Ovary (tissue), 10 donors: ENCODE measurements at places on chromosomes 2 and 18. TPM values are rescaled to one million over a fixed set of nuclear protein-coding genes. Genes with fewer than 3 reads are reported as not detected.

ECEL1 gene
- 46.3 TPM for total RNA-seq

TDRD15 gene
- not detected for total RNA-seq

DOK6 gene
- total RNA-seq = 1.6 TPM

KCTD1 gene
- total RNA-seq = 22.5 TPM

TMEM37 gene
- total RNA-seq = 9.5 TPM

REG3A gene
- total RNA-seq = not detected

LAMA1 gene
- total RNA-seq = 3.8 TPM

ARHGAP28 gene
- 19.3 TPM for total RNA-seq
